Iris pigment epithelial cell (primary cell): ENCODE measurements at places on chromosomes 5 and 9.
A peak's percentile ranks its signal among the peaks of the same experiment; 100 is the strongest.

DNA sequence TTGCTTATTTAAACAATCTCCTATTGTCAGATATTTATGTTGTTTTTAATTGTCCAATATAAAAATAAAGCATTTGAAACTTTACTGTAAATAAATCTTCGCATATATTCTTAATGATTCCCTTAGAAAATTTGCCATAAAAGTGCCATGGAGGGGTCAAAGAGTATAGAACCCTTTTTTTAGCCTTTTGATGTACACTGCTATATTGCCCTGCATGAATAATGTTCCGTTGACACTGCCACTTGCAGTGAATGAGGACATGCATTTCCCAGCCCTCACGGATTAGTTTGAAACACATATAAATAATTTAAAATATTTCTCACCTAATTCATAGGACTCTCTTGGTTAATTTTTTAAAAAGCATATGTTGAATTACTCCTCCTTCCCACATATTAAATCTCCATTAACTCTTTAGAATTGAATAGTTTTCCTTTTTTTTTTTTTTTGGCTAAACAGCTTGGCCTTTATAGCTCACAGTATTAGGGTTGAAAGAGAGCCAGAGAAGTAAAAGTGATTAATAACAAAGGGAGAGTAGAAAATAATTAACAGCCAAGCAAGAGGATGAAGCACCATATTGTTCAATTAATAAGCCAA, 129.8 kb upstream of the SGCD start:
- DNase-seq = no peak

DNA sequence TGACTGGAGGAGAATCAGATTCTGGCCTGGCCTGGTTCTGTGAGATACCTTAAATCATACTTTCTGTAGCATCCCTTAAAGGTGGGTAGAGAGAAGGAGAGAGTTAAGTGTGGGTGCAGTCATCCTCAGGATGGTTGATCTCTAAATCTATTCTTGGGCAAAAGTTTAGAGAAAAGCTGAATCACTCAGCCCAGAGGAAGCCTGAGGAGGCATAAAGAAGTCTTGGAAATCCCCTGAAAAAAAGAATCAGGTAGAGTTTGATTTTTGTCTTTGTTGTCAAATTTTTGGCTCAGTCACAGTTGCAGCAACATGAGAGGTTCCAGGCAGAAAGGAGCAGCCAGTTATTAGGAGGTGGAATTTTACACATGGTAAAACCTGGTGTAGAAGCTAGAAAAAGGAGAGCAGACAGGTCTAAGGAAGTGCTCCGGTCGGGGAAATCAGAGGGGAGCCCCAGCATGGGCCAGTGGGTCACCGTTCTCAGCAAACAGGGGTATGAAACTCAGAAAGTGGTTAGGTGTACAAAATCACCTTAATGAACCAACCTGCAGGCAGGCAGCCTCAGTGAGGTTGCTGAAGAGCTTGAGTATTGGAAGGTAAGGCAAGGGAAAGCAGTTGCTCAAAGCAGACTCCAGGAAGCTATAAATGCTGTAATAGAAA, 116.2 kb upstream of the CNTLN start:
- DNase-seq = peak; percentile 10

- no peak for DNase-seq
These were observed 6.9 kb upstream of the NUDT12 start for GRCh38 chr5:103569313-103570060.

- DNase-seq = peak; percentile 10
These were observed 665.1 kb downstream of the CDH18 start for GRCh38 chr5:19322716-19323485.

DNA sequence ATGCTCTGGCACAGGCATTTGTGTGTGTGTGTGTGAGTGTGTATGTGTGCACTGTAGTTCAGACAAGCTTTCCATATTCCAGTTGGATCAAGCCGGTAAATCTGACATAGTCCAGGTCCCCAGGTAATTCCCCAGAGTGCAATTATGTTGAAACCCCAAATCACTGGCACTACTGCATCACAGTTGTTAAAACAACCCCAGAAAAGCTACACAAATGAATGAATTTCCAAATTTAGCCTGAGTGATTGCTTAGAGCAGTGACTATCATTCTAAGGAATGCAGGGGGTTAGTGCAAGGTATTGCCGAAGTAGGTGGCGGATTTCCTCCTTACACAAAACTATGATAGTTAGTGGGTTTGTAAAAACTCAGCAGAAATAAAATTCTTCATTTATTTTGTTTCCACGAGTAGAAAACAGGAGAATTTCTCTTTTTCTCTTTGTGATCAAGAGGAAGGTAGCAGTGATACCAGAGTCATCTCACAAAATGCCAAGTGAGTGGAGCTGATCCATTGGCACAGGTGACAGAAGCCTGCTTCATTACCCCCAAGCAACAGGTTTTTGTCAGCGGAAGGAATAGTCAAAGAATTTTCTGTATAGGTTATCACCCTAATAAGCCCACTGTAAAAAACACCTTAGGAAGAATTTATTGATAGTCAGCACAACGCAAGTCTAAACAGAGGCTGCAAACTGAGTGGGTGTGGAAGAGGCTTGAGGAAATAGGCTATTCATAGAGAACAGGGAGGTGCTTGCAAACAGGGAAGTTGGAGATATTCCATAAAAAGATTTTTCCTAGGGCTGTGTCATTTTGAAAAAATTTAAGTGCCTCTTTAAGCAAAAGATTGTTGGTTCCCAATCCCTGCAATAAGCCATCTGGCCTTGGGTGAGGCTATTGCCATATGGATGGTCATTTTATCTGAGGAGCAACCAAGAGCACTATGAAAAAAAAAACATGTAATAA, 385.1 kb downstream of the CHSY3 start:
- DNase-seq = no peak

- DNase-seq = no peak
These were observed 15.9 kb downstream of the SRD5A1 start for GRCh38 chr5:6649186-6649585.

GRCh38 chr5:172540099-172540870, 86.0 kb upstream of the SH3PXD2B start:
- DNase-seq = no peak

DNA sequence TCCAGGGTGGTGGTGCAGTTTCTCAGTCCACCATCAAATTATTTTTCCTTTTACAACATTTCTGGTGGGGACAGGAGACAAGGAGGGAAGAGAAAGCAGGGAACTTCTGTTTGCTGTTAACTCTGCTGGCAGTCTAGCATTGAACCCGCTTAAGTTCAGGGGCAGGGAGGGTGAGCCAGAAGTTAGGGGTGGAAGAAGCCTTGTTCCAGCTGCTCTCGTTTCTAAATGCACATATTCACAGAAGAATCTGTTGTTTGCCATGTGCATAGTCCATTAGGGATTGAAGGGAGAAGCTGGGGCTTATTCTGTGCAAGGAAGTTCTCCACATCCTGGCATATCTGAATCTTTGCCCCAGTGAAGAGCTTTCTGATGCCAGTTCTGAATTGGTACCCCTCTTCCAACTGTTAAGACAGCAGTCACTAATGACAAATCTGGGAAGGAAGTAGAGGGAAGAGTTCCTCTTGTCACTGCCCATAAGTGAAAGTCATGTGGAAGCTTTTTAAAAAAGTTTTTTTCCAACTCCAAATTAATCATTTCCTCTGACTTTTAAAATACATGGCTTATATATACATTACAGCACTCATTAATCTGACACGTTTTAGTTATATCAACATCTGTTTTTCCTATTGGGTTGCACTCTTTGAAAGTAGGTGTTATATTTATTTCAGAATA, 32.6 kb upstream of the ACOT12 start:
- peak; percentile 4 for DNase-seq

- no peak for DNase-seq
These were observed 615.7 kb downstream of the GABRG2 start for GRCh38 chr5:162683284-162683683.

DNA sequence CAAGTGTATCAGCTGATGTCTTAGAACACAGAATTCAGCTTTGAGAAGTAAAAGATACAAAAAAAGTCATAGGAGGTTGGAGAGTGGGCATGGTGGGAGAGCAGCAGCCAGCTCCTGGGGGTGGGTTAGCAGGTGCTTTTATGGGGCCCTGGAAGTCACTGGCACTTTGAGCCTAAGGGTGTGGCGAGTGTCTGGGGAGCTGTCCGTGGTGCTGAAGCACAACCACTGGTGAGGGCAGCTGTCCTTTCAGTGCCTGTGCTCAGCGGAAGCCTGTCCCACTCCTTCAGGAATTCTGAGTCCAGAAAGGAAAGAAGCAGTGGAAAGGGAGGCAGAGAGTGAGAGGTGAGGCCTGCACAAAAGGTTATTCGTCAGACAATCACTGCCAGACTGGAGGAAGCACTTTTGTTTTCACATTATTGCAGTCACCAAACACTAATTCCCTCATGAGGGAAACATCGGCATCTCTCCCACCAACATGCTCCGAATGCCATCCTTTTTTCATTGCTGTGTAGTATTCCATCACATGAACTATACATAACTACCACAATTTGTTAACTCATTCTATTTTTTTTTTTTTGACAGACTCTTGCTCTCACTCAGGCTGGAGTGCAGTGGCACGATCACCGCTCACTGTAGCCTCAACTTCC, 59.4 kb upstream of the RAPGEF1 start:
- DNase-seq = peak; percentile 25

DNA sequence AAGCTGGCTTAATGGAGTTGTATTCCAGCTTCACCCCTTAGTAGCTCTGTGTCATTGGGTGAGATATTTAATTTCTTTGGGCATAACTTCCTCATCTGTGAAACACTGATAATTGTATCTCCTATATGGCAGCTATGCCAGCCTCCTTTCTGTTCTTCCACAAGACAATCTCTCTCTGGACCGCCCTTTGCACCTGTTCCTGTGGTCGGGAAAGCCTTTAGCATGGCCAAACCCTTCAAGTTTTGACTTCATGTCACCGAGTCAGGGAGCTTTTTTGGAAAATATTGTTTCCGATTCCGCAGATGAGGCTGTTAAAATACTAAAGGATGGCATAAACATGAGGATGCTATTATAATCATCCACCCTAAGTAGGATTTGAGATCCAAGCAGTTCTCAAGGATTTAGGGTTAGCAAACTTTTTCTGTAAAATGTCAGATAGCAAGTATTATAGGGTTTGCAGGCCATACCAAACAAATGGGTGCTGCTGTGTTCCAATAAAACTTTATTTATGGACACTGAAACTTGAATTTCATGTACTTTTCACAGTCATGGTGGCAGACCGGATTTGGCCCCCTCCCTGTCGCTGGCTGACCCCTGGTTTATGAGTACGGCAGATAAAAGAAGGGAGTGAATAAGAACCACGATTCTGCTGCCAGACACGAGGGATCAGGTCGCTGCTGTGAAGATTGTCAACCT, 695 bp upstream of the NDFIP1 start:
- DNase-seq = no peak

- DNase-seq = no peak
These were observed 146.0 kb upstream of the NMUR2 start for GRCh38 chr5:152551061-152551460.

DNA sequence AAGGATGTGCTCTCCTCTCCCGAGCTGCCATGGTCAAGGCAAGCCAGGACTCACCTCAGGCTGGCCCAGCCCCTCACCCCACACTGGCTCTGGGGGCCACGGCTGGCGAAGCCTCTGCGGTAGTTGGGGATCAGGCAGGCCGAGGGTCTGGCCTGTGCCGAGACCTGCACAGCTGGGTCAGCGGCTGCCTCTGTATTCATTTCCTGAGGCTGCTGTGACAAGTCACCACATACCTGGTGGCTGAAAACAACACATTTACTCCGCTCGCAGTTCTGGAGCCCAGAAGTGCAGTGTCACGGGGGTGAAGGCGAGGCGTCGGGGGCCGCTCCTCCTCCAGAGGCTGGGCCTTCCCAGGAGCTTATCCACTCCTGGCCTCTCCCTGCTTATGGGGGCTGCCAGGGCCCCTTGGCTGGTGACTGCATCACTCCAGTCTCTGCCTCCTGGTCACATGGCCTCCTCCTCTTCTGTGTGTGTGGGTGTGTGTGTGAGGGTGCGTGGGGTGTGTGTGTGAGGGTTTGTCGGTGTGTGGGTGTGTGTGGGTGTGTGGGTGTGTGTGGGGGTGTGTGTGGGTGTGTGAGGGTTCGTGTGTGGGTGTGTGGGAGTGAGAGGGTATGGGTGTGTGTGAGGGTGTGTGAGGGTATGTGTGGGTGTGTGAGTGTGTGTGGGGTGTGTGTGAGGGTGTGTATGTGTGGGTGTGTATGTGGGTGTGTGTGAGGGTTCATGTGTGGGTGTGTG, 3.2 kb upstream of the SCGB3A1 start:
- DNase-seq = no peak

- DNase-seq = no peak
These were observed 169.3 kb downstream of the MACROH2A1 start for GRCh38 chr5:135229679-135230132.

DNA sequence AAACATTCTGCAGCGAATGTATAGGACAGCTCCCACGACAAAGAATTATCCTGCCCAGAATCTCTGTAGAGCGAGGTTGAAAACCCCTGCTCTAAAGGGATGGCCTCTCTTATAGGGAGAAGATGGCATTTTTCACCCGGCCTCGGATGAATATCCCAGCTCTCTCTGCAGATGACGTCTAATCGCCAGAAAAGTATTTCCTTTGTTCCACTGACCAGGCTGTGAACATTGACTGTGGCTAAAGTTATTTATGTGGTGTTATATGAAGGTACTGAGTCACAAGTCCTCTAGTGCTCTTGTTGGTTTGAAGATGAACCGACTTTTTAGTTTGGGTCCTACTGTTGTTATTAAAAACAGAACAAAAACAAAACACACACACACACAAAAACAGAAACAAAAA, 17.4 kb upstream of the RARS1 start:
- peak; percentile 86 for DNase-seq

- no peak for DNase-seq
These were observed 17.5 kb downstream of the PRKACG start for GRCh38 chr9:68996462-68996861.

- DNase-seq = peak; percentile 73
These were observed 93.3 kb downstream of the RAPGEF6 start for GRCh38 chr5:131541762-131542161.

DNA sequence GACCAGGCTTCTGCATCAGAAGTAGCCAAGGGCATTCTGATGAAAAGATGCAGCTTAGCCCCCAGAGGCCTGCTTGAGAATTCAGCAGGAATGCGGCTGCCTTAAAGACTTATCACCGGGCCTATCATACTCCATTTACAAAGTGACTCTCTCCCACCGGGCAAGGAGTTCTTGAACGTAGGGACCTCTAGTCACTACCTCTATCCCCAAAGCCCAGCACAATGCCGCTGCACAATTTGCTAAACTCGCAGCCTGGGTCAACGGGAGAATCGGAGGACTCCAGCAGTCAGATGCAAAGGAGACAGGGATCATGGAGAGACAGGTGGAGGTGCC, 661 bp downstream of the PDCL start:
- peak; percentile 62 for DNase-seq
